ENCODE measurements at places on chromosomes 3 and 15.

DNA sequence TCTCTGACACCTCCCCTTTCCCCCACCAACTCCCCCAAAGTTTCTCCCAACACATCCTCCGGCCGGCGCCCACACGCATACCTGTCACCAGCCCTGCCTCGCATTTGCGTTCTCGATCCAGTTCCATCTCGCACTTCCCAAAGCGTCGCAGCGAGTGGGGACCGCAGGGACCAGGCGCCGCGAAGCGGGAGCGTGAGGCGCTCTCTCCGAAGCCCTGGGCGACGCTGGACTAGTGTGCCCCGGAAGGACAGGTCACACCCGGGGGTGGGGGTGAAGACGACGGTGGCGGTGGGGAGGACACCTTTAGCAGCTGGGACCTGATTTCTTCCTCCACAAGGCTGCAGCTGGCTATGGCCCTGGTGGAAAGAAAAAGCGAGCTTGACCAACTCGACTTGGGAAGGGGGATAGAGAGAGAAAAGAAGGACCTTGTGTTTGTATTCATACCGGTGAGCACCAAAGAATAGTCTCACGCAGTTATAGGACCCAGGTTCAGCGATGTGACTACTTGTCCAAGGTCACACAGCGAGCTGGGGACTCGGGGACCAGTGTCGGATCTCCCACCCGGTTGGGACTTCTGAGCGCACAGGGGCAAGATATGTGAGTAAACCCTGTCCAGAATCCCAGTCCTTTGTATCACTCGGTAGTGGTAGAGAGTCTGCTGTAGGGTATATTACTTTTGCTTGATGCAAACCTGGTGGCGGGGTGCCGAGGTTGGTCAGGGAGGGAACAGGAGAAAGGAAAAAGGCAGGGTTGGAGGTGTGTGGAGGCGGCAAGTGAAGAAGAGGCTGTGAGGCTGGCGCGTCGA lies 607 bp upstream of the GHSR start:
- no peak for DNase-seq

DNA sequence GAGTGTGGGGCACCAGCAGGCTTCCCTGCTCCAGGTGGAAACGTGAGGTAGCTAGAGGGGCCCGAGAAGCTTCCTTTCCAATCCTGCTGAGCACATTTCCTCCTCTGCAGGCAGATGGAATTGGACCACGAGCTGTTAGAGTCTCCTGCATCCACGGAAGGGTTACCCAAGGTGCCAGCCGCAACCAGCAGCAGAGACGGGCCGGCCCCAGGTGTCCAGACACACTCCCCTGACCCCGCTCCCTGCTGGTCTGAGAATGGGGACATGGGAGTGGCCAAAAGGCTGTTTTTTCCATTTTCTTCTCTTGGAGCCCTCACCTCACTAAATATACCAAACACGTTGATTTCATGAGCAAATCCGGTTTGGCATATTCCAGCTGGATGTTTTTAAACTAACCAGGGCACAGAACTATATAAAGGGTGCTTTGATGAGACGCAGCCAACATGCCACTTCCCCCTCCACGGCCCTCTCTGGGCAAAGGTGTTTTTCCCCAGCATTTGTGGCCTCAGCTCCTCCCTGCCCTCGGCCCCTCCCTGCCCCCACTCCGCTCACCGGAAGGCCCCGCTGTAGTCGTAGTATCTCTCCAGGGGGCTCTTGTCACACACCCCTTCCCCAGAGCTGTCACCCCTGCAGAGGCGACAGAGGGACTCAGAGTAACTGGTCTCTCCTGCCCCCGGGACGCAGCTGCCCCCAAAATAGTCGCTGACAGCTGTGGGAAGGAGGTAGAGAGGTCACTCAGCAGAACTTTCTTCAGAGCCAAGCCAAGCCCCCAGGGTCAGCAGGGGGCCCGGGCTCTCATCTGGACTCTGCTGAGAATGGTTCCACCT lies 7.0 kb downstream of the MELTF start:
- DNase-seq, result no peak

GRCh38 chr3:11228041-11228440 lies 44.2 kb upstream of the ATG7 start:
- DNase-seq, result no peak

GRCh38 chr3:190696777-190697501 lies 165.6 kb downstream of the GMNC start:
- DNase-seq, result peak; percentile 21

DNA sequence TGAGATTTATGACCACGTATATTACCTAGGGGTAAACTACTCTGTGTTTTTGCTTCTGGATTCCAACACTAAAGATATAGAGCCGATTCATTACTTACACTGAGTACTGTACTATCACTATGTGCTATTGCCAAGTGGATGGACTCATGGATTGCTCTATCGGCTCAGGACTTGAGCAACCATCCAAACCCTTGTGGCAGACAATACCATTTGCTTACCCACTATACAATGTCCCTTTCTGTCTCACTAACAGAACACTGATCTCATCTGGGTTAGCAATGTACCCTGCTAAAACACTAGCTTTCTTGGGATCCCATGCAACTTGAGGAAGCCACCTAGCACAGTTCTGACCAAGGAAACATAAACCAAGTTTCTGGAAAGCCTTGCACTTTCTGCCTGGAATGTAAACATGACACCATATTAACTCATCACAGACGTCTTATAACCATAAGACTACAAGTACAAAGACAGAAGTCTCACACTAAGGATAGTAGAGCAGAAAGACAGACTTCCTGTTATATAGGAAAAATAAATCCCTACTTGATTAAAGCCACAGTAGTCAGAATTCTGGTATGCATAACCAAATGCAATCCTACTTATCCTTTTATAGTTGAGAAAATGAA lies 38.6 kb downstream of the HACD2 start:
- DNase-seq, result no peak

DNA sequence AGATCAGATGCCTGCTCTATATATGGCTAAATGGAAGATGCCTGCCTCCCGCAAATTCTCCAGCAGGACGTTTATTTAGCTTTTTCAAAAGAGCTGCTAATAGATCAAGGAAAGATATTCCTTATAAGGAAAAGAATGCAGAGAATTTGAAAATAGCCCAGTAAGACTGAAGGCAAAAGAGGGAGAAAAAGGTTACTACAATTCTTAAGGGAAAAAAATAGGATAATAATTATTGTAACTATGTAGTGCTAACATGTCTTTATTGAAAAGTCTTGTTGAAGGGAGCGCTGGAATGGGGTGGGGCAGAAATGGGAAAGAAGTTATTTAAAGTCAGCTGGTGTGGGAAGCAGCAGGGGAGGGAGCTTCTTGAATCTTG lies 2.9 kb downstream of the TPM1 start:
- DNase-seq, result no peak

- DNase-seq, result no peak
Measured at GRCh38 chr15:34725556-34725955, 29.2 kb downstream of the GJD2 start.

DNA sequence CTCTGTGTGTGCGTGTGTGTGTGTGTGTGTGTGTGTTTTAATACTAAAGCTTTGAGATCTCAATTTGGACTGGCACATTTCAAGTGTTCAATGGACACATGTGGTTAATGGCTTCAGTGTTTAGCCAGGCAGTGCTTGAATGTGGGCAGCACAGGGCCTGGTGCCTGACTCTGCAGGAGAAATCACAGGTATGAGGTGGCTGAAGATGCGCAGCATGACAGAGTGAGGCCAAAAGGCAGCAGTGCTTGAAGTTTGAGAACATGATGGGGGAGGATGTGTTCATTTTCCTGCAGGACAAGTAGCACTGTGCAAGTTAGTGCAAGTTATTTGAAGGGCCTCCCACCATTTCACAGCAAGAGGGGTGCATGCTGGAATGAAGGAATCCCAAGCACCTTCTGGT lies 620.5 kb upstream of the TBL1XR1 start:
- DNase-seq, result no peak

DNA sequence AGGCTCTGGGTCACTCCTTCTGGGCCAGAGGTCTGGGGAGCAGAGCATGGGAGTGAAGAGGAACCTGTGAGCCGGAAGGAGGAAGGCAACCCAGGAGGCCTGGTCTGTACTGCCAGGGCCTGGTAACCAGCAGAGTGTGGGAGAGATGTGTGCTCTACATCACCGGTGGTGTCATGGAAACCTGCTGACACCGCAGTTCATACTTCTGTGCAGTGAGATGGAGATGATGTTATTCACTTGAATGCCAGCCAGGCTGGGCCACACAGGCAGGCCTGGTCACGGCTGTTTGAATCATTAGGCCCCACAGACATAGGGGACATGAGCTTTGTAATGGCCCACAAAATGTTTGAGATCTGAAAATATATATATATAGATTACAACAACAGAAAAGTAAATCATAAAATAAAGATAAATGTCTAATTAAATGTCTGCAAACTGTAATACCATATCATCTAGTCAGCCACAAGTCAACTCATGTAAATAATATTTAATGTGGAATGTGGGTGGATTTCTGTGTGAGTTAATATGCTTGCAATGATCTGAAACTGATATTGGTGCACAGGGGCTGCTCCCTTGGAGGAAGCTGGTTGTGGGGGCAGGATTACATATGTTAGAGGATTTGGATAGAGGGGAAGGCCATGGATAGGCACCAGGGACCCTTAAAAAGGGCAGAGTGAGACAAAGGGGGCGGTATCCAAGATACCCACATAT lies 108.5 kb upstream of the PFN2 start:
- DNase-seq, result no peak

DNA sequence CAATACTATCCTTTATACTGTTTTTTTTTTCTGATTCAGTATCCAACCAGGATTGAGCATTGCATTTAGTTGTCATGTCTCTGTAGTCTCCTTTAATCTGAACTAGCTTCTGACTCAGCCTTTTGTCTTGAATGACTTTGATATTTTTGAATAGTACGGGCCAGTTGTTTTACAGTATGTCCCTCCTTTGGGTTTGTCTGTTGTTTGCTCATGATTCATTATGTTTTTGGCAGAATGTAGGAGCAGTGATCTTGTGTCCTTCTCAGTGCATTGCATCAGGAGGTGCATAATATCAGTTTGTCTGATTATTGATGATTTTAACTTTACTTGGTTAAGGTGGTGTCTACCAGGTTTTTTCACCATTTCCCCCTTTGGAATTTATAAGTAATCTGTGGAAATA lies 20.5 kb downstream of the EXOG start:
- no peak for DNase-seq

DNA sequence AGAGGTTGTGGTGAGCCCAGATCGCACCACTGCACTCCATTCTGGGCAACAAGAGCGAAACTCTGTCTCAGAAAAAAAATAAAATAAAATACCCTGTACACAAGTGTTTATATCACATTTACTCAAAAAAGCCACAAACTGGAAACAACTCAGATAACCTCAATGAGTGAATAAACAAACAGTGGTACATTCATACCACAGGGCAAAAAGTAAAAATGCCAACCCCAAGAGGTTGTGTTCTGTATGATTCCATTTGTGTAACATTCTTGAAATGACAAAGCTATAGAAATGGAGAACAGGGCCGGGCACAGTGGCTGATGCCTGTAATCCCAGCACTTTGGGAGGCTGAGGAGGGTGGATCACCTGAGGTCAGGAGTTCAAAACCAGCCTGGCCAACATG lies 12.9 kb downstream of the EDC3 start:
- no peak for DNase-seq

GRCh38 chr15:27884726-27885125 lies 214.4 kb downstream of the OCA2 start:
- no peak for DNase-seq

- no peak for DNase-seq
Measured at GRCh38 chr3:173044998-173045397, 96.0 kb downstream of the SPATA16 start.

DNA sequence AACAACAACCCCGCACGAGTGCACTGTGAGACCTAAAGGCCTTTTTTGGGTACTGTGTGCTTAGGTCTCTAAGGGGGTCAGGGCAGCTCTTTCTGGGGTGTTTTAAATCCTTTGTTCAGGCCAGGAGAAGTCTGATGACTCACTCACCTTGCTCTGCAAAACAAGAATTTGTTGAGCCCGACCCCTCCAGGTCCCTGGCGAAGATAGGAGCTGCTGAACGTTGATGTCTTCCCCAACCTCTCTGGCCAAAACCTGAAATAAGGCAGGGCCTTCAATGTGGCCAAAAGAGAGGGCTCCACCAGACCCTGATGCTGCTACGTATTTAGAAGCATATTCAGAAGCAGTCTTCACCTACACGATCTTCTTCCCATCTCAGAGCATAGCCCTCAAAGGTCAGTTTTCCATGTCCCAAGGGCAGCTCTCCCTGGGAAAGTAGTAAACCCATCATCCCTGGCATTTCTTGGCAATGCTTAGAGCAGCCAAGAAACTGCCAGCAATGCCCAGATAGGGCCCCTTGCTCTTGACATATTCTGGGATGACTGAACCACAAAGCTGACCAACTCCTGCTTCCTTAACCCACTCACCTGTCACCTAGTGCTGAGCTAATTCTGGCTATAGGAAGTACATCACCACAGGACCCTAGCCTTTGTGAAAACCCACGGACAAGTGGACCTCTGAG lies 27.1 kb downstream of the CCDC13 start:
- no peak for DNase-seq

DNA sequence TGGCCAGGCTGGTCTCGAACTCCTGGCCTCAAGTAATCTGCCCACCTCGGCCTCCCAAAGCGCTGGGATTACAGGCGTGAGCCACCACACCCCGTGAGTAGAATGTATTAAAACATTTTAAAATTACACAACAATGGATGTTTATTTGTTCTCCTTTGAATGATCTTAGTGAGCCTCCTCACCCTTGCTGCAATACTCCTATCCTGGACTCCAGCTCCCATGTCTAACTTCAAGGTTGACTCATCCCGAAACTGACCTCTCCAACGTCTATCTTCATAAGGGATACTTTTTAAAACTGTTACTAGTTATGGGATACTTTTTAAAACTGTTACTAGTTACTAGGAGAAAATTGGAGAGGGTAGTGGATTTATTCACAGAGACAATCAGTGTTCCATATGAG lies 17.8 kb upstream of the RHCG start:
- no peak for DNase-seq

GRCh38 chr15:92629276-92629974 lies 26.1 kb downstream of the FAM174B start:
- no peak for DNase-seq

GRCh38 chr3:178663201-178663934 lies 127.1 kb downstream of the KCNMB2 start:
- DNase-seq, result no peak

GRCh38 chr3:177361081-177361938 lies 164.0 kb upstream of the TBL1XR1 start:
- DNase-seq, result no peak

Measured in HCT116 (cell line).